Non-pigmented ciliary epithelial cell (primary cell): ENCODE measurements at places on chromosomes 1 and 21.
A peak's percentile ranks its signal among the peaks of the same experiment; 100 is the strongest.

DNA sequence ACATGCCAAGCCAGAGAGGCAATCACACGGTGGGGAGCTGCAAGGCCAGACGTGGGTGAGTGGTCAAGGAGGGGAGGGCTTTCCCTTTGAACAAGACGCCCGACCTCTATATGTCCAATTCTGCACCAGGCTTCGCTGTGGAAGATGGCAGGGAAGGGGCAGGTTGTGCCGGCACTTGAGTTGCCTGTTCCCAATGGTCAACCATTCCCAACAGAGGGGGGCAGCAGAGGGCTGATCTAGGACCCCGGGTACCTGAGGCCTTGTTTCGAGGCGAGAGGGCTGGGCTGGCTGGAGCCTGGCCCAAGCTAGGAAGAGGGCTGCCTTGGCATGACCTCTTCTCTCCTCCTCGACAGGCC, 64.9 kb downstream of the TMEM53 start:
- no peak for DNase-seq

- no peak for DNase-seq
Measured at GRCh38 chr1:55702064-55702463, 486.9 kb upstream of the USP24 start.

GRCh38 chr1:100506217-100506616, 31.7 kb upstream of the GPR88 start:
- DNase-seq, result no peak

DNA sequence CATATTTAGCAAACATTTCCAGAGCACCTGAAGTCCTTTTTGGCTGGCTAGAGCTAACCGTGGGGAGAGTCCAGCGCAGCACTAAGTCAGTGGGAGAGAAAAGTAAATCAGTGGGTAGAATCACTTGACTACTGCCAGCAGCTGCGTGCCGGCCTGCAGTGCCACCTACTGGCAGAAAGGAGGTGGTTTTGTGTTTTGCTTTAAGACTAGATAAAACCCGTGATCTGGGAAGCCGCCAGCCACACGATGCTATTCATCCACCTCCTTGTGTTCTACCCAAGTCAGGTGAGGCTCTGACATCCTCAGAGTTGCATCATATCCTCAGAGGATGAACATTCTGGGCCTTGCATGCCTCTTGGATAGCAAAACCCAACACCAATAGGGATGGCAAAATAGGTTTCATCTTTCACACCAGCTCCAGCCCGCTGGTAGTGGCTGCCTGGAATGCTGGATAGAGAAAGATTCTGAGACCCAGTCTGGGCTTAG, 14.1 kb upstream of the HEYL start:
- peak; percentile 40 for DNase-seq

GRCh38 chr1:26166719-26167281, 2.0 kb downstream of the C1orf232 start:
- DNase-seq, result no peak
